ENCODE measurements at places on chromosomes 11 and 22.

DNA sequence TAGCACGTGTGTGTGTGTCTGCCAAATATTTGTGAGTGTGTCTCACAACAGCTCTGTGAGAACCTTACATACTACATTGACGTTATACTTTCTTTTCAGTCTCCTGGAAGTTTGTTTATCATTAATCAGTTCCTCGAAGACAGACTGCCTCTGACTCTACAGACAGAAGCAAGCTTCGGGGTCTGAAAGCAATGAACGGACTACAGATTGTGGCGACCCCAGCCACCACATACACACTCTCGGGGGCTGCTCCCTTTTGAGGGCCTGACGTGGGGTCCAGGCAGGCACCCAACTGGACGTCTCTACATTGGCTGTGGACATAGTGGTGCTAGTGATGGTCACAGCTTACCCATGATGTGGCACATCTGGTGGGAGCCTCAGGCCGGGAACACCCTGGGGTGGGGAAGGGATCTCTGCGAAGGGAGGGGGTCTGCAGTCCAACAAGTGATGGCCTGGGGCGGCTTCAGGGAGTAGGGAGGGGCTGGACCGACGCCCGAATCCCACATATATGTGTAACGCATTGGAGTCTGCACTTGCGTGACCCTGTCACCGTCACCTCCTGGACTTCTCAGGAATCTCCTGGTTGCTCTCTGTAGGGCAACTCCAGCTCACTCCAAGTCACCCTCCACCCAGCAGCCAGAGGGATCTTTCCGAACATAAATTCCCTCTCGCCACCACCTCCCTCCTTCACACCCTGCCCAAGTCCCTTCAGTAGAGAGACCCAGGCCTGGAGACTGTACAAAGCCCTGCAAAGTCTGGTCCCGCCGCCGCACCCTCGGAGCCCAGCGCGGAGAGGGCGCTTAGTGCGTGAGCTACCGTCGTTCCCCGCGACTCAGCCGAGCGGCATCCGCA, 30.4 kb upstream of the TRIM29 start:
- DNase-seq = peak; percentile 15

DNA sequence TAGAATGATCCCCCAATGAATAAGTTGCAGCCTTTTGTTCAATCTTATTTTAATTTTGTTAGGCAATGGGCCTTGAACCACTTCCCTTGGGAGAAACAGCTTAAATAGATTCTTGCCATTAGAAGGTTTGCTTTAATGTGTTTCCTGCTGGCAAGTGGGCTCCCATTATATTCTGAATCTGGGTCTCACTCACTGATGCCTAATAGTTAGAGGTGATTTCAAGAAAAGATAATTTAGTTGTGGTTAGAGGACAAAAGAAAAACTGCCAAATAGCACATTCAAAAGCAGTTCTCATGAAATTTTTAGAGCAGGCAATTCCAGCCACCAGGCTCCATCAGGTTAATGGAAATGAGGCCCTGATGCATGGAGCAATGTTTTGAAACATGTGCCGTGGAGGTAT, 362.6 kb upstream of the CHORDC1 start:
- DNase-seq = no peak

- no peak for DNase-seq
Measured at GRCh38 chr11:66625752-66626149, 9.3 kb downstream of the RBM14 start.

DNA sequence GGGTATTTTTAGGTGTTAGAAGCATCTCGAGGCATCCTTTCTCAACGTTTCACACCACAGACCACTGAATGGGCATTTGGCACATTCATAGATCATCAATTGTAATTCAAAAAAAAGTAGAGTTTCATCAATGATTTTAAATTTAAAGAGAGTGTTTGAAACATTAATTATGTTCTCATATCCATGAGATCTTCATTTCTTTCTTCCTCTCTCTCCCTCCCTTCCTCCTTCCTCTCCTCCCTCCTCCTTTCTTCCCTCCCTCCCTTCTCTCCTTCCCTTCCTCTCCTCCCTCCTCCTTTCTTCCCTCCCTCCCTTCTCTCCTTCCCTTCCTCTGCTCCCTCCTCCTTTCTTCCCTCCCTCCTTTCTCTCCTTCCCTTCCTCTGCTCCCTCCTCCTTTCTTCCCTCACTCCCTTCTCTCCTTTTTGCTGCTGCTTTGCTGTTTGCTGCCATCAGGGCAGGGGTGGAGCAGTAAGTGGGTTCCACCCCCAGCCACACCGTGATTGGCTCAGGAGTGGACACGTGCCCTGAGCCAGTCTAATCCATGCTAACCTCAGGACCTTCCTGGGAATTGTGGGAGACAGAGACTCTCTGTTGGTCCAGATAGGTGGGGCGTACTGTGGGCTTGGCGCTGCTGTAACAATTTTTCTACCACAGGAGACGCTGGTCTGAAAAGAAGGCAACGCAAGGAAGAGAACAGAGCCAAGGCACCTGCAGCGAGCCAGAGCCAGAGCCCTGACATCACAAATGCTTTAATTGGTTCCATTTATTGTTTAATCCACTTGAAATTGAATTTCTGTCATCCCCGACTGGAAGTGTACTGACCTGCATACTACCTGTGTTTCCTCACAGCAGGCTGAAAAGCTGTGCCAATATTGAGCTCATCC, 33.7 kb upstream of the APOBEC3A start:
- DNase-seq = no peak

GRCh38 chr22:46035742-46036557, 59.0 kb upstream of the WNT7B start:
- DNase-seq = peak; percentile 100

- DNase-seq = no peak
Measured at GRCh38 chr11:65427691-65428577, 5.3 kb downstream of the NEAT1 start.

GRCh38 chr11:21501245-21501644, 691.6 kb upstream of the ANO5 start:
- DNase-seq = no peak

DNA sequence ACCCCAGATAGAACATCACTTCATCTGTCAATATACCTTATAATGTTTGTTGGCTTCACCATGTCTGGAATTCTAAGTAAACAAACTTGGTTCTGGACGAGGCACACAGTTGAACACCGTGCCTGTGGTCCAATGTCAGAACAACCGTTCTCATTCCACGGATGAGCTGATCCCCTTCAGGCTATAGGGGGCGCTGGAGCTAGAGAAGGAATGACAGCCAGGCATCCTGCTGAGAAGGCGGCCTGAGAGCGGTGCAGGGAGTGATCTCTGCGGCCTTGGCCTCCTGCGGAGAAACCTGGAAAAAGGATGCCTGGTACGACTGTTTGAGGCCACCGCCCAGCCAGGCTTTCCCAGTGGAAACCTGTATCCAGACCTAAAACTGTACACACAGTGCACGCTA, 48.7 kb downstream of the FDX1 start:
- DNase-seq = no peak

- DNase-seq = no peak
Measured at GRCh38 chr11:122523846-122524805, 131.4 kb upstream of the UBASH3B start.
